ENCODE measurements at places on chromosomes 4 and X. TPM values are rescaled to one million over a fixed set of nuclear protein-coding genes. Genes with fewer than 3 reads are reported as not detected.

PCDH7 gene
- total RNA-seq = 8.2 TPM

KLHL13 gene
- total RNA-seq = 10.7 TPM

NXF2 gene
- total RNA-seq = not detected

SMR3B gene
- total RNA-seq = not detected

SMIM43 gene
- total RNA-seq = not detected

NLGN3 gene
- 0.34 TPM for total RNA-seq

HELT gene
- total RNA-seq = not detected

FATE1 gene
- not detected for total RNA-seq

FGFBP1 gene
- total RNA-seq = 4.8 TPM
